GOT3 (cell line): ENCODE measurements at places on chromosomes 7 and 10.

- no peak for DNase-seq
These were observed 91.4 kb downstream of the DLG5 start for GRCh38 chr10:77834943-77835668.

DNA sequence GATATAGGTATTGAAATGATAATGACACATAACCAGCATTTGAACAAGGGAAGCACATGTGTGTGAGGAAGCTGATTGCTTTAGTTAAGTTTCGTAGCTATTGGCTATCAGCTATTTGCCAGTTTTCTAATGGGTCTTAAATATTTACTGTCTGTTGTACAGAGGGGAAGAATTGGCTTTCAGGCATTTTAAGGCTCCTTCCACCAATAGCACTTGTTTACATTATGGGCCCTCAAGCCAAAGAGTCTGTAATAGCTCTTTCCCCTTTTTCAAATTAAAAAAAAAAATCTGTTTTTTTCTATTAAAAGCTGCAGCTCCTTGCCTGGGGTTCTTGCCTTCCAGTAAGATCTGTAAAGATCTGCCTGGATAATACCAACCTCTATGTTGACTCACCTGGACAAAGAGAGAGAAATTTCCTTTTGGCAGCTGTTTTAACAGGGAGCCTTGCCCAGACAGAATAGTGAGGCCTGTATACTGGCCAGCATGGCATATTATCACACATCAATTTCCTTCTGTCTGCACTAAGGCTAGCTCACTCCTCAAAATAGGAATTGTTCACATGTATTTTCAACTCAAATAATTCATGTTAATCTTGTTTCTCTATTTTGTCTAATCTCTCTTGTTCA, 104.7 kb upstream of the LRGUK start:
- no peak for DNase-seq

DNA sequence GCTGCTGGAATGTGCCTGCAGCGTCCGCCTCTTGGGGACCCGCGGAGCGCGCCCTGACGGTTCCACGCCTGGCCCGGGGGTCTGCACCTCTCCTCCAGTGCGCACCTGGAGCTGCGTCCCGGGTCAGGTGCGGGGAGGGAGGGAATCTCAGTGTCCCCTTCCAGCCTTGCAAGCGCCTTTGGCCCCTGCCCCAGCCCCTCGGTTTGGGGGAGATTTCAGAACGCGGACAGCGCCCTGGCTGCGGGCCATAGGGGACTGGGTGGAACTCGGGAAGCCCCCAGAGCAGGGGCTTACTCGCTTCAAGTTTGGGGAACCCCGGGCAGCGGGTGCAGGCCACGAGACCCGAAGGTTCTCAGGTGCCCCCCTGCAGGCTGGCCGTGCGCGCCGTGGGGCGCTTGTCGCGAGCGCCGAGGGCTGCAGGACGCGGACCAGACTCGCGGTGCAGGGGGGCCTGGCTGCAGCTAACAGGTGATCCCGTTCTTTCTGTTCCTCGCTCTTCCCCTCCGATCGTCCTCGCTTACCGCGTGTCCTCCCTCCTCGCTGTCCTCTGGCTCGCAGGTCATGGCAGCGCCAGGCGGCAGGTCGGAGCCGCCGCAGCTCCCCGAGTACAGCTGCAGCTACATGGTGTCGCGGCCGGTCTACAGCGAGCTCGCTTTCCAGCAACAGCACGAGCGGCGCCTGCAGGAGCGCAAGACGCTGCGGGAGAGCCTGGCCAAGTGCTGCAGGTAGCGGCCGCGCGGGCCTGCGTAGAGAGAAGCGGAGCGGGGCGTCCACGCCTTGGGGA, 645 bp downstream of the SLC26A4 start:
- no peak for DNase-seq

DNA sequence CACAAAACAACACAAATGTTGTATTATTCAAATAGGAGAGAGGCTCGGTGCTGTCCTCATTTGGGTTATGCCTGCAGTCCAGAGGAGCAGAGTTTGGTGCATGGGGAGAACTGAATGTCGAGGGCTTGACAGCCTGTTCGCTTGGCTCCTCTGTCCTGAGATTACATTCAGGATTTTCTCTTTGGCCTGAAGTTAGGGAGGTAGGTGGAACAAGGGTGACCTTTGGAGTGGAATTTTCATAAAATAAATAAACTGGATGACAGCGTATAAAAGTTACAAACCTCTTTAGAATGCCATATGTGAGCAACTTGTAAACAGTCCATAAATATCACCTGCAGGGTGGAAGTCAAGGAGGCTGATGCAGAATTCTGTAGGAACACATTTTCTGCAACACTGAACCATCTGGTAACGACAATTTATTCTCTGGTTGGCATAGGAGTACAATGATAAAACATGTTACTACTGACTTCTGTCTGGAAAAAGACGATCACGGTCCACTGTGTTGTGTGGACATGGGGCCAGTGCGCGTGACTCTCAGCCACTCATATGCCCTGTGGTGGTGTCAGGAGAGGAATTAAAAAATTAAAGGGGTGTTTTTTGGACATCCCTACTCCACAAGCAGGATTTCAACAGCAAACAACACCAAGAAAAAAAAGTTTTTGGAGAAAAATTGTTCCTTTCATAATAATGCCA, 33.2 kb downstream of the NRP1 start:
- no peak for DNase-seq

DNA sequence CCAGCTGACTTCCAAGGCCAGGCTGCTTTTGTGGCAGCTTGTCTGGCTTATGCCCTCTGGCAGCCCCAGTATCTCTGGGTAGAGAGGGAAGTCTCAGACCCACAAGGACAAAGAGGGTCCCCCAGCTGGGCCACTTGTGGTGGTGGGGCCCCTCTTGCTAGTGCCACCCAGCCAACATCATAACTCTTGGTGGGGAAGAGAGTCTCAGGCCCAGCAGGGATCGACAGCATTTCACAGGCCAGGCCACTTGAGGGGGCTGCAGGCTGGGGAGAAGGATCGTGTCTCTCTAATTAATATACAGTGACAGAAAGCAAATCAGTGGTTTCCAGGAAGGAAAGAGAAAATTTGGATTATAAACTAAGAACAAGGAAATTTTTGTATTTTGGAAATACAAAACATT, 76.0 kb downstream of the TYW1B start:
- no peak for DNase-seq
